ENCODE measurements at places on chromosomes 1 and 21.
A peak's percentile ranks its signal among the peaks of the same experiment; 100 is the strongest.

GRCh38 chr1:177933881-177934280, 36.0 kb downstream of the SEC16B start:
- no peak for DNase-seq

DNA sequence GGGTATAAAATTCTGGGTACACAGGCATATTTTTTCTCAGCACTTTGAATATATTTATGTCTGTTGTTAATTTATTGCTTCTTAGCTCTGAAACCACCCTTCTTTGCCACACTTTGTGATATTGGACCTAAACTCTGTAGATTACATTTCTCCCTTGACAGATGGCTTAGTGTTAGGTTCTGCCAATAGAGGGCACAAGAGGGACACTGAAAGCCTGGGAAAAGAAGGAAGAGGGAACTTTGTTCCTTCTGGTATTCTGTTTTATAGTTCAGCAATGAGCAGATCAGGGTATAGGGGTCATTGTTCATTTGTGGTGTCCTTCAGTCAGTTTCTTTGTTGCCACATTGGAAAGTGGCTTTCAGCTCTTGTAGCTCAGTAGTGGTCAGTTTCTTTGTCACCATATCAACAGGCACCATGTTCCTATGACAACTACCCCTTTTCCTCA, 423.5 kb upstream of the PROX1 start:
- DNase-seq = no peak

DNA sequence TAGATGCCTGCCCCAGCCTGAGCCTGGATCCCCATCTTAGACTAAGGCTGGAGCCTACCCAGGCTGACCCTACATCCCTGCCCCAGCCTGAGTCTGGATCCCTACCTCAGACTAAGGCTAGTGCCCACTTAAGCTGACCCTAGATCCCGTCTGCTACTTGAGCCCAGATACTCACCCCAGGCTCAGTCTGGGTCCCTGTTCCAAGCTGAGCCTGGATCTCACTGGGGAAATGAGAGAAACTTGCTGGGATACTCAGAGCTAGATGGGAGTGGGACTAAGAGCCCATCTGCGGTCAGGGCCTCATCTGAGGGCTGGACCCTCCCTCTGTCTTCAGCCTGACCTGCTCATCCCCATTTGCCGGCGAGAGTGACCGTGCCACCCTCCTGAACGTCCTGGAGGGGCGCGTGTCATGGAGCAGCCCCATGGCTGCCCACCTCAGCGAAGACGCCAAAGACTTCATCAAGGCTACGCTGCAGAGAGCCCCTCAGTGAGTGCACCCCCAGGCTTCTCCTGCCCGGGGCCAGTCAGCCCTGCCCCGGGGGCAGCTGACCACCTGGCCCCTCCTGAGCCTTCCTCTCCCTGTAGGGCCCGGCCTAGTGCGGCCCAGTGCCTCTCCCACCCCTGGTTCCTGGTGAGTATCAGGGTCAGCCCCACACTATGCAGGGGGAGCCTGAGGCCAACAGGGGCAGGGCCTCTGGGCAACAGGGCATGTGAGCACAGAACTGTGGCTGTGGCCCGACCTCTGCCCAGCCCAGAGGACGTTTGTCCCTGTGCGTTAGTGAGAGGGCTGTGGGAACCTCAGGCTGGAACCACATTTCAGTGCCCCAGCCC, 36.8 kb downstream of the TRIM11 start:
- DNase-seq = no peak

DNA sequence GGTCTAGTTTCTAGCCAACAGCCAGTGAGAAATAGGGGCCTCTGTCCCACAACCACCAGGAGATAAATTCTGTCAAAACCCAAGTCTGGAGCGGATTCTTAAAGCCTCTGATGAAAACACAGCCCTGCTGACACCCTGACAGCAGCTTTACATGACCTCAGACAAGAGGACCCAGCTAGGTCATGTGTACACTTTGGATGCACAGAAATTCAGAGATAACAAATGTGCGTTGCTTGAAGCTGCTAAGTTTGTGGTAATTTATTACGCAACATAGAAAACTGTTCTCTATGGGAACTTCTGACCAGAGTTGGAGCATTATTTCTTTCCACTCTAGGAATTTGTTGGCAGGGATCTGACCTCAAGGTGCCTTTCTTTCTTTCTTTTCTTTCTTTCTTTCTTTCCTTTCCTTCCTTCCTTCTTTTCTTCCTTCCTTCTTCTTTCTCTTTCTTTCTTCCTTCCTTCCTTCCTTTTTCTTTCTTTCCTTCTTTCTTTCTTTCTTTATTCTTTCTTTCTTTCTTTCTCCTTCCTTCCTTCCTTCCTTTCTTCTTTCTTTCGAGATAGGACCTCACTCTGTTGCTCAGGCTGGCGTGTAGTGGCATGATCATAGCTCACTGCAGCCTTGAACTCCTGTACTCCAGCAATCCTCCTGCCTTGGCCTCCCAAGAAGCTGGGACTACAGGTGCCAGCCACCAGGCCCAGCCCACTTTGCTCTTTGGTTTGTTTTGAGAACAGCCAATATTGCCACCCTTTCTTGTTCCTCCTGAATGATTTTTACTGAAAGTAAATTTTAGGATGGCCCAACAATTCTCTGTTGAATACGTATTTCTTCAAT, 14.9 kb upstream of the HMGCS2 start:
- DNase-seq = no peak

- no peak for DNase-seq
These were observed 46.7 kb upstream of the DMRTB1 start for GRCh38 chr1:53412285-53413174.

- DNase-seq = peak; percentile 47
These were observed 22.9 kb downstream of the SUSD4 start for GRCh38 chr1:223341121-223341520.

DNA sequence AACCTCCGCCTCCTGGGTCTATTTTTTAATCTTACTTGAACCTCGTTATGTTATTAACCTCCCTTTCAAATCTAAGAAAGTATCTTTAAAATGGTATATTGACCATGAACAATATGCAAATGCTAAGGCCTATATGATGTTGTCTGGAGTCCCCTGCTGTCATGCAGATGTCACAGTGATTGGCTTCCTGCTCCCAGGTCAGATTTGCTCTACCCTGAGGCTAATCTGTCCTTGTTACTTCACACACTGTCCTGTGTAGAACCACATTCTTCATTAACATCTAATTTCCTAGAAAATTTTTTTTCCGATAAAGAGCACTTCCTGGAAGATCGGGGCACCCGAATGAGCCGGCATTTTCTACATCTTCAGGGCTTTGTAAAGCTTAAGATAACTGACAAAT, 306.6 kb downstream of the MRPL39 start:
- no peak for DNase-seq

DNA sequence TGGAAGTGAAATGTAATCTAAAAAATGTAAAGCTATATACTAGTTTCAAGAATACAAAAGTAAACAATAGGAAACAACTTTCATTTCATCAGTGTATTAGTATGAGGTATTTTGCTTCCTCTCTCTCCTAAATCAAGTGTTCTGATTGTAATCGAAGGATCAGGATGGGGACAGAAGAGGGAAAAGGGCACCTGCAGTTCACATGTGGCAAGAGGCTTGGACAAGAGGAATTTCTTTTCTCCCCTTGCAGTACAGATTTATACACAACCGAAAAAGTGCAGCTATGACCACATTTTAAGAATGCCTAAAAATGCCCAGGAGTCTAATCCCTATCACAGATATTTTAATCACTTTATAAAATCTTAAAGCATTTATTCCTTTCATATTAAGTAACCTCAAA, 63.7 kb downstream of the NRIP1 start:
- DNase-seq = no peak

DNA sequence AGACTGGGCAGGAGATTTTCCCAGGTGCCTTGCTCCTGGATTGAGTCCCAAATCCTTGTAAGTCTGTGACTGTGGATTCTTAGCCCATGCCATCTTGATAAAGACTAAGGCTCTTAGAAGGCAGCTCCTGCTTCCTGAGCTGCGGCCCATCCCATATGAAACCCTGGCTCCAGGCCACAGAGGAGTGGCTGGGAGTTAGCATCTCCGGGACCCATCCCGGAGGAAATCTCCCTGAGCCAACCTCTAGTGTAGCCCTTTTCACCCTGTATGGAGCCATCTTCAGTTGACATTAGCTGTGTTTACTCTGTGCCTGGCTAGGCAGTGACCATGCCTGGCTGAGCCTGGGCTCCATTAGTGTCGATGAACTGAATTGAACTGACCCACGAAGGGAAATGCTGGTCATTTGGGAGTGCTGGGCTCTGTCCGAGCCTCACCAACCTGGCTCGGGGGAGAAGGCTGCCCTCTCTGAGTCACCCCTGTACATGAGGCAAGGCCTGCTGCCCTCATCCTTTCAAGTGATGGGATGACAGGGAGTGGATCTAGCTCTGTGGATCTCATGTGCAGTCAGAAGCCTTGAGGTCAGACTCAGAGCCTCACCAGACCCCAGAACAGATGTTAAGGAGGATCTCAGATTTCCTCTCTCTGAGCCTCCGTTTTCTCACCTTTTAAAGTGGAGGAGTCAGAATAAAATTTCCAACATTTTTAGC, 37.5 kb downstream of the LGR6 start:
- no peak for DNase-seq

GRCh38 chr1:110255392-110255787, 45.3 kb downstream of the KCNC4 start:
- no peak for DNase-seq

DNA sequence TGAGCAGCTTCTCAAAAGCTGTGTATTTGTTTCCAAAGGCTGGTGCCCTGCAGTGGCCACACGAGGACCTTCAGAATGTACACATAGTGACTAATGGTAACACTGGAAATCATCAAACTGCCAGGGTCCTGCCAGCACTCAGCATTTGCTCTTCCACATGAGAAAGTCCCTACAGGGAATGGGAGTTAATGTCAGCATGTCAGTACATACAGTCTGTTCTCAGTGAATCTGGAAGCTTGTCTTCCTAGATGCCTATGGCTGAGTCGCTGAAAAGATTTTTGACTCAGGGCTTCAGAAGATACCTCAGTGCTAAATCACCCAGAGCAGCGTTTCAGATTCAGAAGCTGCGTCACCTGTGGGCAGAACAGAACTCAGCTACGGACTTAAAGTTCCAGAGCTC, 108.2 kb downstream of the CDC7 start:
- no peak for DNase-seq

DNA sequence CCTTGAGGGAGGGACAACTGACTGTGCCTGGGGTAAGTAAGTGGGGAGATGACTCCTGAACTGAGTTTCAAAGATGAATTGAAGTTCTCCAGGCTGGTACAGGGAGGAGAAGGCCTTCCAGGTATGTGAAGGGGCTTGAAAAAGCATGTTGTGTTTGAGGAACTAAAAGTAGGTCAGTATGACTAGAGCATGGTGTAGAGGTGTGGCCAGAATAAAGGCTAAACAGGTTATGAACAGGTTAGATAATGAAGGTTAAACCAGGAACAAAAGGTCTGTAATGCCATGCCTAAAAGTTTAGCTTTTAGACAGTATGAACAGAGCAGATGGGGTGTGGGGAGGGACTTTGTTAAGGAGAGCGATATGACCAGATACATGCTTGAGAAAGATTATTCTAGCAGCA, 7.3 kb upstream of the CLSPN start:
- DNase-seq = no peak

DNA sequence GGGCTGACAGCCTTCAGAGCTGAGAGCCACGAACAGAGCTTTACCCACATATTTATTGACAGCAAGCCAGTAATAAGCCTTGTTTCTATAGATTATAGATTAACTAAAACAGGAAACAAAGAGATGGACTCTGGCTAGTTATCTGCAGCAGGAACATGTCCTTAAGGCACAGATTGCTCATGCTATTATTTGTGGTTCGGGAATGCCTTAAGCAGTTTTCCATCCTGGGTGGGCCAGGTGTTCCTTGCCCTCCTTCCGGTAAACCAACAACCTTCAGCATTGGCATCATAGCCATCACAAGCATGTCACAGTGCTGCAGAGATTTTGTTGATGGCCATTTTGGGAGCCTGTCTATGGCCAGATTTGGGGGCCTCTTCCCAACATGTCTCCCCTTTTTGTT, 96.8 kb downstream of the POU2F1 start:
- DNase-seq = no peak

GRCh38 chr1:115274467-115274866, 63.6 kb downstream of the NGF start:
- DNase-seq = no peak

DNA sequence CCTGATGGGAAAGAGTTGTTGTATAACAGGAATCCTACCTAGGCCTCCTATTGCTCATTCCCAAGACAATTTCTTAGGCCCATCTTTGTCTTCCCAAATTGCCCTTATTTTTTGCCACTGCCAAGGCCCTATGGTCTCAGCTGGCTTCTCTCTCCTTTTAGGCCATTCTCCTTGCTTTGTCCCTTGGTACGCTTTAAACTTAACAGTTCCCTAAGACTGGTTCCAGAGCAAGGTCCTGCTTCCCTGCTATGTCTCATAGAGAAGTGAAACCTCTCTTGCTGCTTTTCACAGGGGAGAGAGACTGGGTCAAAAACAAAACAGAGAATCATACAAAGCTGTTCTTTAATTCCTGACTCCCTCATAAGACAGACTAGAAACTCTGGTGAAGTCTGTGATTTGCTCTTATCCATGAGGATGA, 77.1 kb downstream of the XCL2 start:
- DNase-seq = no peak

GRCh38 chr1:245983294-245983967, 523.6 kb downstream of the SMYD3 start:
- DNase-seq = no peak

- no peak for DNase-seq
These were observed 173.2 kb downstream of the COP1 start for GRCh38 chr1:176033881-176034280.

GRCh38 chr21:33734818-33735217, 92.5 kb downstream of the ITSN1 start:
- no peak for DNase-seq

GRCh38 chr1:77831566-77831965, 52.1 kb downstream of the MIGA1 start:
- no peak for DNase-seq

Measured in SK-N-DZ (cell line).